GF-D8 (cell line): ENCODE measurements at places on chromosomes 6 and 20.

DNA sequence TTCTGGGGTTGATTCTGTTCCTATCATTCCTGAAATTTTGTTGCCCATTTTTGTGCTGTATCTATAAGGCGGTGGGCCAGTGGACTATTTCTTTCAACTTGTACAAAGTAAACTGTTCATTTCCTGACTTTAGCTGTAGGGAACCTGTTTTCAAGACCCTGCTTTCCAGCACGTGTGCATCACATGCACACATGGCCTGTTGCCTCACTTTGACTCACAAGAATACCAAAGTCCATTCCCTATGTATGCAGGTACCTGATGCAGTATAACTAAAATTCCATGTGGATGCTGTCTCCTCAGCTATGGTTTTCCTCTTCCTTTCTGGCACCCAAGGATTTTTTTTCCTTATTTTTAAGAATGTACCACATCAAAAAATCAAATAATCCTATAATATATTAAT lies 284.1 kb upstream of the MANEA start:
- no peak for DNase-seq

GRCh38 chr6:143687591-143687990 lies 9.8 kb downstream of the PHACTR2 start:
- DNase-seq: no peak

DNA sequence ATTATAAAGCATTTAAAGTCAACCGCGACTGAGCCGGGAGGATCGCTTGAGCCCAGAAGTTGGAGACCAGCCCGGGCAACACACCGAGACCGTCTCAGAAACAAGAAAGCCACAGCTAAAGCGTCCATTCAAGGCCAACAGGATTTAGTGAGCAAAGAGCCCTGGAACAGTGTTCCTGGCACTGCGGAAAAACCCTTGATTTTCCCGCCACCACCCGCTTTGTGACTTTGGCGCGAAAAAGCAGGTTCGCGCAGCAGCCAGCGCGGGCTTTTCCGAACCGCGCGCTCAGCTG lies 669 bp downstream of the PCNA start:
- DNase-seq: no peak

GRCh38 chr20:43404878-43405277 lies 52.8 kb upstream of the SRSF6 start:
- DNase-seq: no peak

DNA sequence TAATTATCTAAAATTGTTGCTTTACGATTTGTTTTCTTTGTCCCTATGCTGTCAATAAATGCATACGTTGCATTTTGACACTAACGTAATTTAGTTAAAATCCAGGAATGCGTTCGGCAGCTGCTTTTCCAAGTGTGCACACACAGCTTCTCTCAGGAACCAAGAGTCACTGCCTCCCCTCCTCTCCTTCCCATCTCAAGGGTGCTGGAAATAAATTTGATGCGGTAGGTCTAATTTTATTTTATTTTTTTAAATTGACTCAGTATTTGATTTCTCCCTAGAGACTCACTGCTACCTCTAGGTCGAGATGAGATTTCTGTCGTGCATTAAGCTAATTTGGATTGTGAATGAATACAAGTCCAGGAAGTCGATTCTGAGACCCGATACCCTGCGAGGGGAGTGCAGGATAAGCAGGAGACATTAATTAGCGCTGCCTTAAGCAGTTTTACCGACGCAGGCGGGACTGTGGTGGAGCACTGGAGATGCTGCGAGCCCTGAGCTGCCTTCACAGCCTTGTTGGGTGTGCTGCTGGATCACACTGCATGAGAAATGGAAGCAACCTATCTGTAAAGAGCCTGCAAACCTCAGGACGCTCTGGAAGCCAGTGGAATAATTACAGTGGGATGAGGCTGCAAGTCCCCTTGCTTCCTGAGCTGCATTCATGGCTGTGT lies 381.2 kb downstream of the C6orf118 start:
- DNase-seq: no peak

GRCh38 chr6:1722801-1723200 lies 113.1 kb downstream of the FOXC1 start:
- DNase-seq: no peak

DNA sequence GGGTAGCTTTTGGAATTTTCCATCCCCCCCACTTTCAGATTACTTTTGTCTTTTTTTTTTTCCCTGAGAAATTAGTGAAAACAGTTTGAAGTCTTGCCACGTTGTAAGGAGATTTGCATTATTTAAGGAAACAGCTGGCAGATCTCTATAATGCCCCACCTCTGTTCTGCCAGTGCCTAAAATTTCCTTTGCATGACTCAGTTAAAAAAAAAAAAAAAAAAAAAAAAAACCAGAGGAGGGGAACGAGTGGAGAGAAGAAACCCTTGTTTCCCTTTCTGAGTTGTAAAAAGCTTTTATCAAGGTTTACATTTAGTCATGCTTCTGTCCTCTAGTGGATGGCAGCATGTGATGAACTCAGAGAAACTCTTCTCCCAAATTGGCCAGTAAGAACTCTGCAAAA lies 33.5 kb downstream of the CARMIL1 start:
- DNase-seq: no peak

DNA sequence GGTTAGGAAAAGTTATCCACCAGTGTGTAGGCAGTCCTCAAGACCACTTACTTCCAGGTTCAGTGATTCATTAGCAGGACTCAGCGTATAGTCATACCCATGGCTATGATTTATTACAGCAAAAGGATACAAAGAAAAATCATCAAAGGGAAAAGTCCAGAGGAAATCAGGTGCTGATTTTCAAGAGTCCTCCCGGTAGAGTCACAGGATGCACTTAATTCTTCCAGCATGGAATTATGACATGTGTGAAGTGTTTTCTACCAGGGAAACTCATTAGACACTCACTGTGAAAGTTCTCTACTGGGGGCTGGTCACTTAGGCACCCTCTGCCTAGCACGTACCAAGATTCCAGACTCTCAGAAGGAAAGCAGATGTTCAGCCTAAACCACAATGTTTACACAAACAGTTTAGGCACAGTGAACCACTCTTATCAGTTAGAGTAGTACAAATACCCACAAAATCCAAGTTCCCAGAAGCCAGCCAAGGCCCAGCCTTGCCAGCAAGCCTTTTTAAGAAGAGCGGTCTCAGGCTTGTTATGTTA lies 10.2 kb downstream of the WFDC3 start:
- no peak for DNase-seq

GRCh38 chr20:34713194-34713943 lies 9.2 kb downstream of the TP53INP2 start:
- no peak for DNase-seq

DNA sequence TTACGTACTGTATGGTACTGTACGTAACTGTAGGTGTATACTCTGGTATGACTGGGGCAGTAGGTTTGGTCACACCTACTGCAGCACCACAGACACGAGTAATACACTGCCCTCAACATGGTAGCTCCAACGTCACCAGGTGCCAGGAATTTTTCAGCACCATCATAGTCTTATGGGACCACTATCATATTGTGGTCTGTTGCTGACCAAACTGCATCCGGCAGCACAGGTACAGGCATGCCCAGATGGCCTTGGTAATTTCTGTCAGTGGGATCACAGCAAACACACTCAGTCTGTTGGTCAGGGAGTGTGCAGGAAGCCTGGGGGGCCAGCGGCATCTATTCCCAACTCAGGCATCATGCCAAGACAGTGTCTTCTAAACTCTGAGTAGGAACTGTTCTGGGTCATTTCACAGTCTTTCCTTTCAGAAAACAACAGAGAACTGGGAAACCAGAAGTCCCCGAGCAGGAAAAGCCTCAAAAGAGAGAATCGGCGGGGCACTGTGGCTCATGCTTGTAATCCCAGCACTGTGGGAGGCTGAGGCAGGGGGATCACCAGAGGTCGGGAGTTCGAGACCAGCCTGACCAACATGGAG lies 5.8 kb downstream of the YTHDF1 start:
- DNase-seq: no peak

DNA sequence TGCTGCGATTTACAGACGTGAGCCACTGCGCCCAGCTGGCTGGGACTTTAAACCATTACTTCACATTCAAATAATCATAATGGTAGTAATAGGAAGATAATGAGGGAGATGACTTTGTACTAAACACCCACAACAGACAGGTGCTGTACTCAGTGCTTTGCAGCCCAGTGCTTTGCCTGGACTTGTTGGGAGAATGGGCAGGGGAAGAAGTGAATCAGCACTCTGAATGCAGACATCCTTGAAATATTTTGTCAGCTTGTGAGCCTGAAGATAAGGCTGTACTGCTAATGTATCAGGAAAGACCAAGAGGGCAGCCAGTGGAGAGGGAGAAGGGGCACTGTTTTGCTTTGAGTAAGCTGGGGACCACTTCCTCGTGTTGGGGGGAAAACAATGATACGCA lies 17.4 kb downstream of the NKX2-2 start:
- DNase-seq: no peak

GRCh38 chr20:38973107-38973506 lies 11.0 kb downstream of the DHX35 start:
- no peak for DNase-seq

DNA sequence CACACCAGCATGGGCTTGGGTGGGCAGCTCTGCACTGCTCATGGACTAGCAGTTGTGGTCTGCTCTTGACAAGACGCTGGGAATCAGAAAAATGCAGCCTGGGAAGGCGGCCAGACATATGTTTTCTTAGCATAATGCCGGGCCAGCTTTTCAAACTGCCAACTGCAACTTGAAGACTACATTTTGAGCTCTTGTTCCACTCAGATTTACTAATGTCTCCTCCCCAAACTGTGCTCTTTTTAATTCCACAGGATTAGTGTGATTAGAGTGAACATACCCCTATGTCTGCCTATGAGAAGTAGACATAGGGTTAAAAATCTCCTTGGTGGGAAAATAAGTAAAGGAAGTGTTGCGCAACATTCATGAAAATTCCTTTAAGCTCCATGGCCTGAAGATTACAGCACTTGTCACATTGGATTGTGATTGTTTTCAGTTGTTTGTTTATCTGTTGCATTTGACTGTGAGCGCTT lies 5.3 kb upstream of the FNDC1 start:
- no peak for DNase-seq

GRCh38 chr6:28250747-28251146 lies 1.3 kb downstream of the ZKSCAN4 start:
- DNase-seq: no peak

GRCh38 chr6:7881765-7882500 lies 28.7 kb downstream of the TXNDC5 start:
- no peak for DNase-seq

- DNase-seq: no peak
Observed at GRCh38 chr6:53347921-53348370, 804 bp downstream of the ELOVL5 start.

DNA sequence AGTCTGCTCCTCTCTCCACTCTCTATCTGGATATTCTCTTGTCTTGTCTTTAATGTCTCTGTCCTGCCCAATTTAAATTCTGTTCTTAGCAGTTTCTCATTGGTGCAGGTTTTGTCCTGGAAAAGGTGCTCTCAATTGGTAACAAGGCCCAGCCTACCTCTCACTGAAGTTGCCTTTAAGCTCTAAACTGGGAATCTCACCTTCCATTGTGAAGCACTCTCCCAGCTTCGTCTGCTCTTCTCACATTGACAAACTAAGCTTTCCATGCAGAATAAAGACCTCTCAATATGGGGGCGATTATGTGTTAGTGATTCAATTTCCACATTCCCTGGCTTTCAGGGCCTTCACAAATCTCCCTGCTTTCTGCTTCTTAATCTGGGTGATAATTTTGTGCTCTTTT lies 1712.2 kb downstream of the GRIK2 start:
- DNase-seq: no peak

GRCh38 chr6:89485320-89485719 lies 52.4 kb downstream of the ANKRD6 start:
- no peak for DNase-seq

- no peak for DNase-seq
Observed at GRCh38 chr20:37262505-37262904, 891 bp upstream of the GHRH start.

DNA sequence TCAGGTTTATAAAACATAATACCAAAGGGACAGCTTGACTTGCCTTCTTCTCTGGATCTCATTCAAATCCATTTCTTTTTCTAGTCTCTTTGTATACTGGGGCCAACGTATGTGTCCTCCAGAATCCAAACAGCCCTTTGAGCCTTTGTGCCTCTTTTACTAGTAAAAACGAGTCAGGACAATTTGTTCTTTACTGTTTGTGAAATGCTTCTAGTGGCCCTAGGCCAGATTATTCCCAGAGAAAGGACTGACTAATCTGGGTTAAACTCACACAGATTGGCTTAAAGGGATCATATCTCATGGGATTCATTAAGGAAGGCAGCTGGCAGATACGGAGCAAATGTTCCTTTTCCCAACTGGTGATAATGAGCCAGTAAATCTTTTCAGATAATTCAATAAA lies 32.1 kb upstream of the MANEA start:
- no peak for DNase-seq

DNA sequence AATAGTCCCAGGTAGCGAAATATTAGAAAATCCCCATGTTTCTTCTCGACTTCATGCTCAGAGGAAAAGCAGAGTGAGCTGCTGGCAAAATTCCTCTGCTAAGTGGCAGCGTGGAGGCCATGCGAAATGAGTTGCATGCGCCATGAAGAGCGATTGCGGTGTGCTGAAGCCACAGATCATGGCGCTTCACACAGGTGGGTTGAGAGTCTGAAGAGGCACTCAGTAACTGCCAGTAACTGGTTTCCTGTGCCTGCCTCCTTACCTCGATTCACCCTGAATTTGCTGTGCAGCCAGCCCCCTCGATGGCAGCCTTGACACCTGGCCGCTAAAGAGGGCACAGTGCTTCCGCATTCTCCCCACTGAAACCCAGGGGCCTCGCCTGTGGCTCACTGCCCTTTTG lies 301.5 kb downstream of the NRN1 start:
- DNase-seq: no peak

DNA sequence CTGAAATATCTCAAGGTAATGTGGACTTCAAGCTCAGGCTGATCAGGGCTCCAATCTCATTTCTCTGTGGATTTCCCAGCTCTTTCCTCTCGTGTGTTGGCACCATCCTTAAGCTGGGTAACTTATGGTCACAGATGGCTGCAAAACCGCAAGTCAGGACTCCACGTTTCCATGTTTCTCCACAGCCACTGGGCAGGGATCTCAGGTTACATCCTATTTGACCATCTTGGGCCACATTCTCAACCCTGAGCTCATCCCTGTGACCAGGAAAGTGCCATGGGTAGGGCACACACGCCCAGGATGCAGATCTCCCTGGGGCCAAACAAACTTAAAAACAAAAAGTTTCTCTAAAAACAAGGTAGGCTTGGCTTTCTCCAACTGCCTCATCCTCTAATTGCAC lies 15.4 kb downstream of the RPS6KA2 start:
- no peak for DNase-seq
